ENCODE measurements at places on chromosomes 12 and 14. TPM values are rescaled to one million over a fixed set of nuclear protein-coding genes. Genes with fewer than 3 reads are reported as not detected.

RNFT2 gene
- 2.4 TPM for total RNA-seq

GPR84 gene
- not detected for total RNA-seq

PLXNC1 gene
- total RNA-seq: 1.2 TPM

MYF6 gene
- total RNA-seq: 119 TPM

KRT75 gene
- total RNA-seq: not detected

GZMB gene
- total RNA-seq: not detected

METAP2 gene
- 126 TPM for total RNA-seq

TUBA1B gene
- total RNA-seq: 1,860 TPM

TSHR gene
- total RNA-seq: not detected

- no peak for DNase-seq
Measured at GRCh38 chr14:34368971-34369647, 92.9 kb downstream of the SPTSSA start.

- no peak for DNase-seq
Measured at GRCh38 chr12:90489141-90489540, 465.8 kb downstream of the CCER1 start.

GRCh38 chr12:39441963-39442830, 723 bp downstream of the KIF21A start:
- DNase-seq: peak; percentile 28

- DNase-seq: no peak
Measured at GRCh38 chr14:93322929-93323599, 9.8 kb downstream of the BTBD7 start.

GRCh38 chr14:31294746-31295405, 87.3 kb upstream of the HECTD1 start:
- no peak for DNase-seq

DNA sequence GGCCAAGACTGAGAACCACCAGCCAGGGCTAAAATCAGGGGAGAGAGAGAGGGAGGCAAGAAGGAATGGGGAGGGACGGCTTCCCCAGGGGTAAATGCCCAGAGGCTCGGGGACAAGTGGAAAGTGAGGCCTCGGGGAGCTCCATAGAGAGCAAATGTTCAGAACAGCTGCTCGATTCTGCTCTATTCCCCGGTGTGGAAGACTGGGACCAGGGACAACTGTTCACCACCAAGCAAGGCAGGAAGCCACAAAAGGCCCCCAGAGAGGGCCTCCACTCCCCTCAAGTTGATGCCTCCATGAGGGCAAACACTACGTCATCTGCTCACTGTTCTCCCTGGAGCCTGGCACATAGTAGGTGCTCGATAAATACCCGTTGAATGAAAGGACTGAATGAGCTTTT, 53.5 kb downstream of the IRF2BPL start:
- peak; percentile 85 for DNase-seq

GRCh38 chr12:107238296-107238695, 144.9 kb upstream of the CRY1 start:
- no peak for DNase-seq

DNA sequence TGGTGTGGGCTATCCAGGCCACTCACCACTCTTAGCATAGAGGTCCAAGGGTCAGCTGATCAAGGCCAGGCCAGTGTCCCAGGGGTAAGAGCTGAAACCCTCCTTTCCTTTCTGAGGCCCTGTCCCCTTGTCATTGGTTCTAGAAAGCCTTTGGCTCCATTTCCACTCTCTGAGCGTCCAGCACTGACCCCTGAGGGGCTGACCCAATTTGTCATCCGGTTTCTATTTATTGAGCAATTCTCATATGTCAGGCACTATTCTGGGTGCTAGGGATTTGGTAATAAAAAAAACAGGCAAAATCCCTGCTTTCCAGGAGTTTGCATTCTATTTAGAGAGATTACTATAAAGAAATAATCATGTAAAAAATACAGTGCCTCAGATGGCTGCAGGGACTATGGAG, 3.4 kb downstream of the KRT77 start:
- DNase-seq: no peak

GRCh38 chr14:35741345-35742031, 67.6 kb downstream of the RALGAPA1 start:
- no peak for DNase-seq

DNA sequence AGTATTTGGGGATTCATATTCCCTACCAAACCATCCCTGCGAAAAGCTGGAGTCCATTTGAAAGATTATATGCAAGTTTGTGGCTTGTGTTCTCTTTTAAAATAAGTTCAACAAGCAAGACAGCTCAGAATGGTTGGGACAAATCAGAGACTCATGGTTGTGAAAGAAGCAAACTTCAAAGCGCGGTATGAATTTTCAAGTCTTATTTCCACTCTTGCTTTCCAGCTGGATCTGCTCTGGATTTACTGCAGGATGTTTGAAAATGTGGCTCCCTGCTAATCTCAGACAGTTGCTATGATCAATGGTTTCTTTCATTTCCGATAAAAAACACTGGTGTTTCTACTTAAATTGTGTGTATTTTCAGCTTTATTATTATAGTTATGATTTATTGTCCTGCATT, 477.5 kb downstream of the RAD51B start:
- no peak for DNase-seq

Data from myocyte (in vitro differentiated cells).